ENCODE measurements at places on chromosomes 13 and 19.
A peak's percentile ranks its signal among the peaks of the same experiment; 100 is the strongest.

- DNase-seq: peak; percentile 35
Measured at GRCh38 chr19:35044317-35045117, 3.0 kb downstream of the HPN start.

DNA sequence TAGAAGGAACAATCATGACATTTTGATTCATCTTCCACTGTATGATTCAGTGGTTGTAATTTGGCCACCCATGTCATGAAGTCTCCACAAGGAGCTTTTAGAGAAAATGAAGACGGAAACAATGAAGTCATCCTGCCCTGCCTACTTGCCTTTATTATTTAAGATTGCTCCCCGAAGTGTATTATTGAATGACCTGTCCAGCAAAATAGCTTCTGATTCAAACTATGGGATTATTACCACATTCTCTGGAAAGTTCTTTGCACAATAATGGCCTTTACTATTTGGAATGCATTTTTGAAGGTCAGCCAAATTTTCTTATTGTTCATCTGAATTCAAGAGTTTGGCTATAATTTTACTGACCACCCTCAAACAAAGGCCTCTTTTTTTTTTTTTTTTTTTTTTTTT is 77.8 kb upstream of the RFC3 start:
- DNase-seq: no peak

GRCh38 chr13:69108486-69108885 is 999.1 kb upstream of the ATXN8OS start:
- no peak for DNase-seq

DNA sequence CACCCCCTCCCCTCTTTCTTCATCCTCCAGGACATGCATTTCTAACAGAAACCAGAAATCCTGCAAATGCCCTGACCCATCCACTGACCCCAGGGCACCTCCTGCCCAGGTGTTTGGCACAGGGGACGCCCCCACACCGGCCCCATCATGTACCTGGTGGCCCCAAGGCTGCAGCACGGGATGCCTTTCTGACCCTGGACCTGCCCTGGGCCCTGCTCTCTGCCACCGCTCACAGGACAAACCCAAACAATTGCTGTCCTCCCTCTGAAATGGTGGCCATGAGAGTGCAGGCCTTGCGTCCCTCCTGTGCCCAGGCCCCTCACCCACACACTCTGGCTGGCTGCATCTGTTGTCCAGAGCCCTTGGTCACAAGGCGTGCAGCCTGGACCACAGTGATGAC is 12.1 kb downstream of the SCGB2B2 start:
- no peak for DNase-seq

DNA sequence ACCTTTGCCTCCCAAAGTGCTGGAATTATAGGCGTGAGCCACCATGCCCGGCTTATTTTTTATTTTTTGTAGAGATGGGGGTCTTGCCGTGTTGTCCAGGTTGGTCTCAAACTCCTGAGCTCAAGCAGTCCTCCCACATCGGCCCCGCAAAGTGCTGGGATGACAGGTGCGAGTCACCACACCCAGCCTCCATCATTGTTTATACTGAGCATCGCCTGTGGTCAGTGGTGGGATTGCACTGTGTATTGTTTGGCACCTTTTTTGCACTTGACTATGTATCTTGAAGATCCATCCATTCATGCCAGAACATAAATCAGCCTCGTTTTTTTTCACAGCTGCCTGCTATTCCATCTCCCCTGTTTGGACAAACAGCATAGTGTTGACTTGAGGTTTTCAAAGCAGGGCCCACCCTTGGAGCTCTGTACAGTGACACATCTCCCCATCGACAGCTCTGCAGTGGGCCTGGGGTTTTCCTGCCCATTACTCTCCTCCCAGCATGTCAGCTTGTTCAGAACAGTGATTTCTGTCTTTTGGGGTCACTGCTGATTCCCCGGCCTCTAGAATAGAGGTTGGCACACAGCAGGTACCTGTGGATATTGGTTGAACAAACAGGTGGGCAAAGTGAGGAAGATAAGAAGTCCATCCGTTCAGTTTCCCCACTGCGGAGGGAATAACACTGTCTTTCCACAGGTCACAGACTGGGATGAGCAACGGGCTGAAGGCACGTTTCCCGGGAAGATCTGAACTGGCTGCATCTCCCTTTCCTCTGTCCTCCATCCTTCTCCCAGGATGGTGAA is 8.2 kb upstream of the UPK1A start:
- no peak for DNase-seq

GRCh38 chr19:35757231-35757748 is 461 bp upstream of the HSPB6 start:
- no peak for DNase-seq

DNA sequence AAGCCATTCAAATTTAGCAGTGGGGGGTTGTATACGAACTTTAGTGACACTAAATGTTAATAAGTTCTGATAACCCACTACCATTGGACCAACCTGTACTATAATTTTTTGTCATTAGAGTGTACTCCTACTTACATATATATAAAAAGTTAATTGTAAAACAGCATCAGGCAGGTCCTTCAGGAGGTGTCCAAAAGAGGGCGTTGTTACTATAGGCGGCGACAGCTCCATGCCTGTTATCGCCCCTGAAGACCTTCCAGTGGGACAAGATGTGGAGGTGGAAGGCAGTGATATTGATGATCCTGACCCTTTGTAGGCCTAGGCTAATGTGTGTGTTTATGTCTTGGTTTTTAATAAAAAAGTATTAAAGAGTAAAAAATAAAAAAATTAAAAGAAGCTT is 27.5 kb downstream of the SPRYD7 start:
- no peak for DNase-seq

DNA sequence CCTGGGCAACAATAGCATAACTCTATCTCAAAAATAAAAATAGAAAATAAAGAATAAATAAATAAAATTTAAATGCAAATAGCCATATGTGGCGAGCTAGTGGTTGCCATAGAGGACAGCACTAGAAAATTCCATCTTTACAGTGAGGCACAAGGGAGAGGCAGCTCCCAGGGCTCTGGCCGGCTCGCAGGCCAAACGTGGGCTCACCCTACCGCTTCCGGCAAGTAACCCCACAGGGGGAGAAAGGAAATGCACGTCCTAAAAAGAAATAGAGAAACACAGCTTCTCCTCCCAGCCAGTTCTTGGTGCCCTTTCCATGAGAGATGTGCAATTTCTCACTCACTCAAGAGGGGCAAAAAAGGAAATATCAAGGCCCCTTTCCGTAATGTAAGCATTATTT is 12.4 kb upstream of the GRWD1 start:
- DNase-seq: no peak

GRCh38 chr19:30935146-30935545 is 414.1 kb downstream of the TSHZ3 start:
- no peak for DNase-seq

DNA sequence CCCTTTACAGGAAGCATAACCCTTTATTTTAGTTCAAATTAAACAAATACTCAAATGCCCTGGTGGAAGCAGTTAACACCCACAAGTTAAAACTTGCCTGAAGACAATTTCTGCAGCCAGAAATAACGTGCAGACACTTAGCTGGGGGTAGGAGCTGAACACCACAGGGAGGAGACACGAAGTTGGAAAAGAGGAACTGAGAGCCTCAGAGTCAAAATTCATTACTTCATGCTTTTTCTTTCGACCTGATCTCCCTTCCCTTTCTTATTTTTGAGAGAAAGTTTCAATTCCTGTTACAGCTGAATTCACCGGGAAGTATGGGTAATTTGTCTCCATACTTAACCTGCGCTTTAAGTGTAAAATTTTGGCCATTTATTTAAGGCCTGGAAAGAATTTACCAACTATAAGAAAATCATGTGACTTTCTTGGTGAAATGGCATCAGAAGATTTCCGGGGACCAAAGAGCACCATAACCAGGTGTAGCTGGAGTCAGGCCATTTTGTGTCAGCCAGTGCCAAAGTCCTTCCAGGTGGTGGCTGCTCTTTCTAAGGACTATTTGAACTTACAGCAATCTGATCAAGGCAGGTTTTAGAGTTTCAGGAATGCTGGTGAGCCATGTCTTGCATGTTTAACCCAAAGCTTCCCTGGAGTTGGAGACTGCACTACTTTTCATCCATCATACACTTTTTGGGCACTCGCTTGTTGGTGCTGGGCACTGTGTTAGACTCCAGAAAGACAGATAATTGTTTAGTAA is 46.5 kb upstream of the RCBTB2 start:
- peak; percentile 44 for DNase-seq

DNA sequence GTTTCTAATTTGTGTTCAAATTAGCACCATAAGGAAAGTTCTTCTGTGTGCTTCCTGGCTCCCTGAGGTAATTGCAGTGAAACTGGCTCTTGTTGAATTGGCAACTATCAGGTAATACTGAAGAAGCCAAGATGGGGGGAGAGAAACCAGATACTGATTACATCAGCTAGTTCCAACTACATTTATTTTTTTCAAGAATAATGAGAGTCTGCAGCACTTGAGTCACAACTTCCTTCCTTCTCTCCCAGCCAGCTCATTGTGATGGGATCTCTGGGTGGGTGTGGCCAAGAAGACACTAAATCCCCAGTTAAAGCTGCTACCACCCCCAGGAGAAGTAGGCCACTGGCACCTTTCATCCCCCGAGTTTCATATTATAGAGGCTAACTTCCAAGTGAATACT is 100.7 kb upstream of the RXFP2 start:
- DNase-seq: no peak

DNA sequence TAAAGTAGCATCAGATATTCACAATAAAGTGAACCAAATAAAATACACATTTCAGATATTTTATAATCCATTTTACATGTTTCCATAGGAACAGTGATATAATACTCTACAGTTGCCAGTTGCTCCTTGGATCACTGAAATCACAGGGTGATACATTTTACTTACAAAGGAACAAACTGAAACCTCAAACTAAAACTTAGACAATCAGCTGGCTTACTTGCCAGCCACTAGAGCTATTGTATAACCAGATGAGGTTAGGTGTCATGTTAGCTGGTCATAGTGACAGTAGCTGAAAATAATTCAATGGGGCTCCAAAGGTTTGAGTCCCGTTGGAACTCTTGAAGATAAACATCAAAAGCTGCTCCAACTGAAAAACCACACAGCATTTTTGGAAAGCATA is 274.6 kb downstream of the ITGBL1 start:
- no peak for DNase-seq

DNA sequence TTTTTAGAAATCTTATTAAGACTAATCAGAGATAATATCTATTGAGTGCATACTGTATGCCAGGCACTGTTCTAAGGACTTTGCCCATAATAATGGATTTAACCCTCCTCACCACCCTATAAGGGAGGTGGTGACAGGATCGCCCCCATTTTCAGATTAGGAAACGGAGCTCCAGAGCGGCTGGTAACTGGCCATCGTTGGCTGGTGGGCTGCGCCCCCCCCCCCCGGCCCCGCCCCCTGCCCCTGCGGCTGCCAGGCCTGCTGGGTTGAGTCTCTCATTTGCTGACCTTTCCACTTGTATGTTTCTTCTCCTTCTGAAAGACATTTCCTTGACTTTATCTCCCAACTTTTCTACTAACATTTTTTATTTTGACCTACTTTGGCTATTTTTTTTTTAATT is 8.5 kb downstream of the ARHGEF7 start:
- no peak for DNase-seq

DNA sequence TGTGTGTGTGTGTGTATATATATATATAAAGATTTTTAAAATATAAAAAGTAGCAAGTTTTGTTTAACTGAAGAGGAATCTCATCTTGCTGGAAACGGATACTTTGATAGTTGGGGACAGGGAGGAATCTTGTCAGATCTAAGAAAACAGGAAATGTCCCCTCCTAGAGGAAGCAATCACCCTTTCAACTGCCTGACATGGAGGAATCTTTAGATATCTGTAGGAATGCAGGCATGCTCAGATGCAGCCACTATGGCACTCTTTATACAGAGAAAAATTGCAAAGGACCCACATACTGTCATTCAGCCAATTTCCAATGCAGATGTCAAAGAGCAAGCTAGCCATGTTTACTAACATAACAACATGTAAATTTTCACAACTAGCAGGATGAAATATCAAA is 38.8 kb downstream of the ZNF611 start:
- no peak for DNase-seq

GRCh38 chr13:43872181-43872580 is 7.4 kb downstream of the CCDC122 start:
- DNase-seq: no peak

- no peak for DNase-seq
Measured at GRCh38 chr13:111844682-111845081, 222.3 kb upstream of the SOX1 start.

DNA sequence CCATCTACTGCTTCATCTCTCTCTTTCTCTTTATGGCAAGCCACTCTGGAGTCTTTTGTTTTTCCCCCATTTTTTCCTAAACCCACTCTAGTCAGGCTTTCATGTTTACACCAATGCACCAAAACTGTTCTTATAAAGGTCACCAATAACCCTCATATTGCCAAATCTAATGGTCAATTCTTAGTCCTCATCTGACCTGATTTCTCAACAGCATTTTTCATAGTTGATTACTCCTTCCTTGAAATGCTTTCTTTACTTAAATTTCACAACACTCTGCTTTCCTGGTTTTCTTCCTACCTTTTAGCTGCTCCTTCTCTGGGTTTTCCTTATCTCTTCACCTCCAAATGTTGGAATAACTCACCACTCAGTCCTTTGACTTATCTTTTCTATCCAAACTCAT is 47.9 kb downstream of the MICU2 start:
- DNase-seq: no peak

DNA sequence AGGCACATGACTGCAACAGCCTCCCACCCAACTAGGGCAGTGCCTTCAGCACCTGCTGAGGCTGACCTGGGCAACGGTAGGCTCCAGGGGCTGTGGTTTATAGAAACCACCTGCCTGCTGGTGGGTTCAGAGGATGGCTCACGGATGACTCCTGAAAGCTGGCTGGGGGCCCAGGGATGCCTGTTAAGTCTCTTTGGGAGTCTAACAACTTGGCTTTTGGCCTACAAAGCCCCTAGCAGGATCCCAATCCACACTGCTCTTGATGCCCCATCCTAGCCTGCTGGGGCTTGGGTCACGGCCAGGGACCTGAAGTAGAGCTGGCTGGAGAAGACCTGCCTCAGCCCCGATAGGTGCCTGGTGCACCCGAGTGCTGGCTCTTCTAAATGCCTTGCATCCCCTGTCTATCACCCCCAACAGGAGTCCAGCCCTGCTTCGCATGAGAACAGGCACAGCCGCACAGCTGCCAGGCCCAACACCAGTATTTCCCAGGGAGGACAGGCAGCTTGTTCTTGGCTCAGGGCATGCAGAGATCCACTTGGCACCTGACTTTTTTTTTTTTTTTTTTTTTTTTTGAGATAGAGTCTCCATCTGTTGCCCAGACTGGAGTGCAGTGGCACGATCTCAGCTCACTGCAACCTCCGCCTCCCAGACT is 9.1 kb upstream of the EPHX3 start:
- DNase-seq: peak; percentile 27

- no peak for DNase-seq
Measured at GRCh38 chr19:32018014-32018413, 327.4 kb upstream of the ZNF507 start.

DNA sequence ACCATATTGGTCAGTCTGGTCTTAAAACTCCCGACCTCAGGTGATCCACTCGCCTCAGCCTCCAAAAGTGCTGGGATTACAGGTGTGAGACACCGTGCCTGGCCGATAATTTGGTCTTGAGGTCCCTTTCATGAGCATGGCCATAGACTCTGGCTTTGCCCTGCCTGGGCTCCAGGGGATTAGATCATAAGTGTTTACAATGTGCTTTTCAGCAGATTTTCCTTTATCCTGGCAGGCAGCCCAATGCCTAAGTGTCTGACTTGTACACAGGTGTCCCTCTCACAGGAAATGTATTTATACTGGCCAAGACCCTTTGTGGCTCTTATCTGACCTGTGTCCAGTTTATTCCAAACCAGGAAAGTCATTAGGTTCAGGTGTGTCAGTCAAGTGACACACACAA is 15.9 kb downstream of the BCAM start:
- peak; percentile 42 for DNase-seq
